Sciatic nerve (tissue), 2 donors: ENCODE measurements at places on chromosomes 5 and 9. TPM values are rescaled to one million over a fixed set of nuclear protein-coding genes. Genes with fewer than 3 reads are reported as not detected.
A peak's percentile ranks its signal among the peaks of the same experiment; 100 is the strongest.

DNA sequence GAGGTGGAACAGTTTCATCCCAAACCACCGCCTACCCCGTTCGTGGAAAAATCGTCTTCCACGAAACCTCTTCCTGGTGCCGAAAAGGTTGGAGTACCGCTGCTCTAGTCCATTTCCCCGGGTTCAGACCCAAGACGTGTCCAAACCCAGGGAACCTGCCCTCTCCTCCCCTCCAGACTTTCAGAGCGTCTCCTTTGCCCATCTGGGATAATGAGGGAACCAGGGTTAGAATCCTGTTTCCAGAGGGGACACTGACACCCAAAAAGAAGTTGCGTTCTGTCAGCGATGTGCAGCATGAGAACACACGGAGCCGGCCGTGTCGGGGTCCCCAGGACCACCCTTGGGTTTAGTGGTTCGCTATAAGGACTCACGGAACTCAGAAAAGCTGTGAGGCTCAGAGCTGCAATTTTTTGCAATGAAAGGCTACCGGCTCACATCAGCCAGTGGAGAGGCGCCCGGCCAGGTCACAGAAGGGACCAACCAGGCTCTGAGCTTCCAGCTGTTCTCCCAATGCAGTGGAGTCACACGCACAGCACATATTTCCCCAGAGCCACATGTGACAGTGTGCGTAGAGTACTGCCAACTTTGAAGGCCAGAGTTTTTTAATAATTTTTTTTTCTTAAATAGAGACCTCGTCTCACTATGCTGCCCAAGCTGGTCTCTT lies 19.4 kb downstream of the LAMC3 start:
- DNase-seq: no peak

GRCh38 chr9:7676609-7677156 lies 122.9 kb downstream of the DMAC1 start:
- no peak for DNase-seq

DNA sequence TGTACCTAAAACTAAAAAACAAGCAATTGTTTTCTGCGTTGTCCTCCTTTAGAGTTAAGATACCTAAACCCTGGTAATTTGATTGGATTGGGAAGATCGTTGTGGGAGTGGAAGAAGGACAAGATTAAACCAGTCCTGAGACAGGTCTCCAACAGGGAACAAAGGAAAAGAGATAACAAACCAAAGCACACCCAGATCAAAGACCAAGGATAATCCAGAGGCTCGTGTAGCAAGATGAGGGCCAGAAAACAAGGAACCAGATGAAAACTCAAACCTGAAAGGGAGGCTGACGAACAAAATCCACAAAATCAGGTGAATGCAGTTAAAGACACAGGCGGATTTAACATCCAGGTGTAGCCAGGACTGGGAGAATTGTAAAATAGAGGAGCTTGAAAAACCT lies 618.1 kb downstream of the SLCO4C1 start:
- no peak for DNase-seq

Gene TUSC1
- 11.4 TPM for total RNA-seq

GRCh38 chr9:136942881-136943230 lies 1.7 kb downstream of the FBXW5 start:
- DNase-seq: peak; percentile 54

Gene GTF2H2C
- 29.9 TPM for total RNA-seq

DNA sequence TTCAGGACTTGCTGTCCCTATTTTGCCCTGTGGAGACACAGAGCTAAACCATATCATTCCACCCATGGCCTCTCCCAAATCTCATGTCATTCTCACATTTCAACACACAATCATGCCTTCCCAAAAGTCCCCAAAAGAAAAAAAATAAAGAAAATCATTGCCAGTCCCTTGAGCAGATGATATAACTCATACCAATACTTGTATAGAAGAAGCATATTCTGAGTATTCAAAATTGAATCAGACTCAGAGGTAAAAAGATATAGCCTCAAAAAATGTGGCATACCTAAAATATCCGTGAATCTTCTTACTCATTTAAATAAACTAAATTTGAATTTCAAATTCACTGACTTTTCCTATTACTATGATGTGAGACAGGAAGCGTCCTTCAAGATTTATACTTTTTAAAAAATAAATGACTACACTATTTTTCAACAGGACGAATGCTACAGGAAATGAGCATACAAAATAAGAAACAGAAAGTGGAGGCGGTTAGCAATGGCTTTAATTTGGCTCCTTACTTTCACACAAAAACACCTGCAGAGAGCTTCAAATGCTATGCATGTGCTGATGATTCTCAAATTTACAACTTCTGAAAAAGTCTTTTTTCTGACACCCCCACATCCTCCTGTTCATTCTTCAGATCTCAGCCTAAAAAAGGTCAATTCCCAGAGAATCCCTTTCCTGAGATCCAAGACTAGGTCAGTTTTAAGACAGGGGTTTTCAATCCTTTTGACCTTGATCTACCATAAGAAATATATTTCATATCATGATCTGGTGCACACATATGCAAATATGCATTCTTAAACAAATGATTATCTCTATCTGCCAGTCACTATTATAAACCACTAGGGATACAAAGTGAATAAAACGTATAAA lies 39.6 kb upstream of the DMXL1 start:
- DNase-seq: no peak

Gene DDX4
- not detected for total RNA-seq

Gene MZB1
- 0.71 TPM for total RNA-seq

DNA sequence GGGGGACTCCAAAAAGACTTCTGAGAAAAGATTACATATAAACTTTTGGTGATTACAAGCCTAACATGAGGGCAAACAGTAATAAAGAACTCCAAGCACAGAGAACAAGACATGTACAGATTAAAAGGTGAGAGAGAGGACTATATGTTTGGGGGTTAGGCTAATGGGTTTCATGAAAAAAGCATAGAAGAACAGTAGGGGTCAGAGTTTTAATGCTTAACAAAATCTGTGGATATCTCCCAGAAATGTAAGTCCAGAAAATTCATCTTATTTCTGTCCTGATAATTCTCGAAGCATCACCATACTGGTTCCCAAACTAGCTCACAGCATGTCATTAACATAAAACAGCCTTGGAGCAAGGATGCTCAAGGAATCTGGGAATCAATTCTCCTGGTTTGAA lies 137.2 kb downstream of the ARRDC3 start:
- DNase-seq: no peak

DNA sequence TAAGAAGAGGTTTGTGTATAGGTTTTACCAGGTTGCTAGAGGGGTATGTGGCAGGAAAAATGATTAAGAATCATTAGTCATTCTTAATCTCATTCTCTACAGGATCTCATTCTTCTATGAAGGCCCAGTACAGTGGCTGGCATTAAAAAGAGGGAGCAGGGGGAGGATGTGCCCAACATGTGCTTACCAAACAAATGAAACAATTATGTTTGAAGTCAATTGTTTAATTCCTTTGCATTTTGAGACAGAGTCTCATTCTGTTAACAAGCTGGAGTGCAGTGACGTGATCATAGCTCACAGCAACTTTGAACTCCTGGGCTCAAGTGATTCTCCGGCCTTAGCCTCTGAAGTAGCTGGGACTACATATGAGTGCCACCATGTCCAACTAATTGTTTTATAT lies 23.0 kb downstream of the FNIP1 start:
- no peak for DNase-seq

GRCh38 chr5:109694451-109694891 lies 4.7 kb downstream of the MAN2A1 start:
- no peak for DNase-seq

GRCh38 chr5:50445296-50445949 lies 4.3 kb upstream of the EMB start:
- DNase-seq: no peak
